ENCODE measurements at places on chromosomes 12 and 14. TPM values are rescaled to one million over a fixed set of nuclear protein-coding genes. Genes with fewer than 3 reads are reported as not detected.
A peak's percentile ranks its signal among the peaks of the same experiment; 100 is the strongest.

Gene ZNF891
- 1.0 TPM for total RNA-seq

Gene YARS2
- 23.7 TPM for total RNA-seq

Gene TMPRSS12
- not detected for total RNA-seq

DNA sequence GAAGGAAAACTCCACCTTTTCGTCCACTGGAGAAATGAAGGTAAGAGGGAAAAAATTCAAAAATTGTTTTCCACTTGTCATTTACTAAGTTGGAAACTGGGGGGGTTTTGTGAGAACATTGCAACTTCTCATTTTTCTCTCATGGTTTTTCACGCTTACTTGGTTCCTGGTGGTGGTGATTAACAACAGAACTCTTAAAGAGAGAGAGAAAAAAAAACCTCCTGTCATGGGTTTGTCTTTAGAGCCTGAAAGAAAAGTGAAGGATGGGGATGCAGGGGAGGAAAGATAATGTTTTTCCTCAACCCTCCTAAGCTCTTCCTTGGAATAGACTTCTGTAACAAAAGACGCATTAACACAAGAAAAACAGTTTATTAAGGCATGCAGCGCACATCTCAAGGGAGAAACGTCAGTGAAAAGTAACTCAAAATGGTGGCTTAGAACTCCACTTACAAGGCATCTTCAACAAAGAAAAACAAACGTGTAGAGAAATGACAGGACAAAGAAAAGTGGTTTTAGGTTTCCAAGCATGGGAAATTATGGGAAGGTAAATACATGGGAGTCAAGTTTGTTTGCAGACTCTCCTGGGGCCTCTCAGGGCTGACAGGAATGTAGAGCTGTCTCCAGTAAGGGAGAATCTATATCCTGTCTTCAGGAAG, 81.9 kb upstream of the ATF7IP start:
- H3K36me3 ChIP-seq: no peaks in the 10 kb centered on the region
- no peaks in the 10 kb centered on the region for H3K27me3 ChIP-seq
- H3K4me1 ChIP-seq: no peaks in the 10 kb centered on the region
- H3K27ac ChIP-seq: peak overlapping the region; percentile 51

- peaks cover 13% of the 10 kb centered on the region for H3K4me1 ChIP-seq
- no peak for DNase-seq
- no peak overlapping the region for H3K27ac ChIP-seq
- H3K4me3 ChIP-seq: no peak overlapping the region
Observed at GRCh38 chr14:100659345-100660001, 67.2 kb upstream of the DLK1 start.

DNA sequence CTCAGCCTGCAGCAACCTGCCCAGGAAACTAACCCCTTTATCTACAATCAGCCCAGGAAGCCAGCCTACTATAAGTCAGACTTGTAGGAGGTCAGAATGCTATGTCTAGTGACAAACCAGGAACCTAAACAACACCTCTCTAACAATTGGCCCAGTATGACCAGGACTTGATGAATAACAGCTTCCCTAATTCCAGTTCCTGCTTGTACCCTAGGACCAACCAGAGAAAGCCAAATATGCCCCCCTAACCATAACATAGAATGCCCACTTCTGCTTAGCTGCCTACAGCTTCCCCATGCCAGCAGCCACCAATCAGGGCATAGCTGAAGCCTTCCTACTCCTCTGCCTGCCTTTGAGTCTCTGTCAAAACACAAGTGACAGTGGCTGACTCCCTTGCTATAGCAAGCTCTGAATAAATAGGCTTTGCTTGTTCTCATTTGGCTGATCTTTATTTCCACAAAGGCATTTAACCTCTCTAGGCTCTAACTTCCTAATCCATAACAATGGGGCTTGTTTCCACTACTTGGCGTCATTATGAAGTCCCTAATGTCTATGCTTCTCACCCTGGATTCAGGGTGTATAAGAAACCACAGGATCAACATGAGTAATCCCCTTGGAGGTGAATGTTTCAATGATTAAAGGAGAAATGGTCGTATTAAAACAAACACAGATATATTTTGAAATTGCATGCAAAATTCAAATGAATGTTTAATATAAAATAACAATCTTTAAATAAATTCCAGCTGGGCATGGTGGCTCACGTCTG, 220.2 kb downstream of the ANO6 start:
- H3K27me3 ChIP-seq: no peaks in the 10 kb centered on the region
- H3K4me1 ChIP-seq: peaks cover 9% of the 10 kb centered on the region
- H3K36me3 ChIP-seq: peaks cover 17% of the 10 kb centered on the region
- DNase-seq: peak; percentile 68
- no peak overlapping the region for H3K27ac ChIP-seq

- H3K27me3 ChIP-seq: no peaks in the 10 kb centered on the region
- DNase-seq: no peak
- H3K27ac ChIP-seq: peak overlapping the region; percentile 77
- H3K4me1 ChIP-seq: peaks cover 97% of the 10 kb centered on the region
- H3K36me3 ChIP-seq: peaks cover 85% of the 10 kb centered on the region
- peak overlapping the region; percentile 64 for H3K4me3 ChIP-seq
Observed at GRCh38 chr12:123070267-123071081, 80.4 kb downstream of the PITPNM2 start.

GRCh38 chr14:21109377-21110138, 8.7 kb downstream of the TMEM253 start:
- no peak overlapping the region for H3K4me3 ChIP-seq
- no peak overlapping the region for H3K27ac ChIP-seq
- DNase-seq: no peak

DNA sequence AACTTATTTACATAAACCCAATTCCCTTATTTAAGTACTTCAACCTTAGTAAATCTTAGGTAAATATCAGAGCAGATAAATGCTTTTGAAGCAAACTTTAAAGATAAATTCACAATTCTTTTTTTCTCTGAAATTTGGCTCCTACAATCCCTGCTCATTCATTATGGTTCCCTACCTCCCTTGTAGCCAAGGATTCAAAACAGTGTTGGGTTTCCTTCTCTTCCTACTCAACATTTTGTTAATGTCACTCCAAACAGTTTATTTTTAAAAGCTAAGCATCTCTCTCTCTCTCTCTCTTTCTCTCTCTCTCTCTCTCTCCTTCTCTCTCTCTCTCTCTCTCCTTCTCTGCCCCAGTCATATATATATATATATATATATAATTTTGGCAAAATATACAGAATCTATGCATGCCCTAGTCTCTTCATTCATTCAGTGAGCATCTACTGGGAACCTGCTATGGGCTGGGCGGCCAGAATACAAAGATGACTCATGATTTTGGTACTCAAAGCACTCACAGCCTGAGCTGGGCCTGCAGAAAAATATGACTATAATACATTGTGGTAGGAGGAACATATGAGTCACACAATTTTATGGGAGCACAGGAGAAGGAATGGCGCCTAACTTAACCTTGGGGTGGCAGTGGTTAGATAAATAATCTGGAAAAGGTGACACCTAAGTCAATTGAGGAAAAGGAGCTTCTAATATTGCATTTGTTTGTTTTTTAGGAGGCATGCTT, 123.7 kb upstream of the DHRS4 start:
- no peaks in the 10 kb centered on the region for H3K27me3 ChIP-seq
- no peak overlapping the region for H3K27ac ChIP-seq
- peaks cover 2% of the 10 kb centered on the region for H3K4me1 ChIP-seq
- no peaks in the 10 kb centered on the region for H3K36me3 ChIP-seq
- DNase-seq: no peak
- no peak overlapping the region for H3K4me3 ChIP-seq

- DNase-seq: no peak
- H3K4me1 ChIP-seq: peaks cover 40% of the 10 kb centered on the region
- H3K4me3 ChIP-seq: no peak overlapping the region
- peaks cover 76% of the 10 kb centered on the region for H3K36me3 ChIP-seq
- H3K27me3 ChIP-seq: no peaks in the 10 kb centered on the region
Observed at GRCh38 chr12:121817648-121818043, 13.8 kb downstream of the SETD1B start.

DNA sequence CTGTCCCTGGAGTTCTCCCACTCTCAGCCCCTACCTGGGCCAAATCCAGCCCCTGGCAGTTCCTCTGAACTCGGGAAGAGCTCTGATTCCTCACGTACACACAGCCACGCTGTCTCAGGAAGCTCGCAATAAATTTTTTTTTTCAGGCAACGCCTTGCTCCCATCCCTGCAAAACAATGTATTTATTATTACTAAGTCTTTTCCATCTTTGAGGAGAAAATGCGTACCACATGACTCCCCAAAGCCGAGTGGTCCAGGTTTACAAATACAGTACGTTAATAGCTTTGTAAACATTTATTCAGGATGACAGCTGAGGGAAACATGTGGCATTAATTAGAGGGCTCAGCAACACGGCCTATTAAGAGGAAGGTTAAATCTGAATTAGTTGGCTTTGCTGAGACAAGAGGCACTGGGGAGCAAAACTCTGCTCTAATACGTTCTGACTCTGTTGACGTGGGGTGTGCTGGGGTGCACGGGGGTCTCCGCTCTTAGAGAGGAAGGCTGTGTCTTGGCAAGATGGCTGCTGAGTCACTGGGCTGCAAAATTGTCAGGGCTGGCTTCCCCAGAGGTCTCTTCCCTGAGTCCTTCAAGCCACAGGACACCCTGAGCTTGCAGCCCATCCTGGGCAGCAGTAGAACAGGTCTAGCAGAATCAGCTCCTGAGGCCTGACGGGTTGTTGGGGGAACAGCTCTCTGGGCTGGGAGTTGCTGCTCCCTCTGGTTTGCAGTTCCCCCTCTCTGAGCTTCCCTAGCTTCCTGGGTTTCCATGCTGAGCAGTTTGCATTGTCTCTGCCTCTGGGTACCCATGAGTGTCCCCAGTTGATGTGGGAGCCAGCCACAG, 185.2 kb upstream of the TBX3 start:
- H3K4me3 ChIP-seq: no peak overlapping the region
- H3K27me3 ChIP-seq: no peaks in the 10 kb centered on the region
- no peak overlapping the region for H3K27ac ChIP-seq
- no peaks in the 10 kb centered on the region for H3K4me1 ChIP-seq
- no peaks in the 10 kb centered on the region for H3K36me3 ChIP-seq
- no peak for DNase-seq

DNA sequence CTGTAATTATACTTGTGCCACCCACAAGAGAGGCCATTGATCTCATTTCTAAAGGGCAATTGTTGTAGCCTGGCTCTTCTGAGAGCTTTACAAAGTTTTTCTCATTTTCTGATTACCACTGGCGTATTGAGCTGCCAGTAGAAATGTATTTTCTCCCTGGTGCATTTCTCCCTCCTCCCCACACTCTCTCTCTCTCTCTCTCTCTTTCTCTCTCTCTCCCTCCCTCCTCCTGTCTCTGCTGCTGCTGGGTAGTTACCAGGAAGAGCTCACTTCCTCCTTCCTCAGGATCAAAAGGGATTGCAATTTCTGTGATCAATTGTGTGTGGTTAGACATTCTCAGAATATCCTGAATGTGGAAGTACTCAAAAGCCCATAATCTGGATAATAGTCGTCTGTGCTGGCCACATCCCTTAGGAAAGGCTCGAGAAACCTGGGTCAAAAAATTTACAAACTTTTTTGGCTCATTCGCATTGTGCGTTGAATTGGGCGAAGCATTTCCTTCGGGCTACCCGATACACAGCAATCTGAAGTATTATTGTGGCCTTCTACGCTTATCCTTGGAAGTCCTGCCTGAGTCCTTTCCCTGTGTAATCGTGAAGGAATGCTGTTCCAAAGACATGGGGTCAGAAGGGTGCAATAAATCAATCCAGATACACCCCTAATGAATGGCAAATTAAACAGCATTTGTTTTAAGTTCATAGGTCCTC, 254.8 kb downstream of the MSRB3 start:
- H3K4me3 ChIP-seq: no peak overlapping the region
- no peaks in the 10 kb centered on the region for H3K4me1 ChIP-seq
- no peak for DNase-seq

DNA sequence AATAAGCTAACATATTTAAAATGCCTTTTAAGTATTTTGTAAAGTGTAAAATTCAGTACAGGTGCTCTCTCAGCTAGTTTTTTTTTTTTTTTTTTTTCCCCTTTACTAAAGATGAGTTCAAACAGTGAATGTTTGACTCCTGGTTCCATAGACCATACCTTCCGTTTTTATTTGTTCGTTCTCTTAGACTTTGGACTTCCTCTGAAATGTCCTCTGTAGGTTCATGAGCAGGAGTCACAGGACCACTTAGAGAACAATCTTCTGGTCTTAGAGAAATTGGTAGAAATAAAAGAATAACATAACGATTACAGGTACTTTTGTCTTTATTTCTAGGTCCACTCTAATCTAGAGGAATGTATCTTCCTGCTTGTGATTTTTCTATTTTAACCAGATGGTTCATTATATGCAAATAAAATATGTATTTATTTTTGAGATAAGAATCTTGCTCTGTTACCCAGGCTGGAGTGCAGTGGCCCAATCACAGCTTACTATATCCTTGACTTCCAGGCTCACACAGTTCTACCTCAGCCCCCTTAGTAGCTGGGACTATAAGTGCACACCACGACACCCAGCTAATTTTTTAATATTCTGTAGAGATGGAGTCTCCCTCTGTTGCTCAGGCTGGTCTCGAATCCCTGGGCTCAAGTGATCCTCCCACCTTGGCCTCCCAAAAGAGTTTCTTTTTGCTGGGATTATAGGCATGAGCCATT, 25.8 kb downstream of the STYX start:
- no peak for DNase-seq
- no peaks in the 10 kb centered on the region for H3K36me3 ChIP-seq
- no peaks in the 10 kb centered on the region for H3K4me1 ChIP-seq
- no peaks in the 10 kb centered on the region for H3K27me3 ChIP-seq
- H3K4me3 ChIP-seq: no peak overlapping the region

GRCh38 chr12:94705676-94706075, 55.3 kb upstream of the TMCC3 start:
- H3K4me1 ChIP-seq: peaks cover 5% of the 10 kb centered on the region
- H3K27ac ChIP-seq: no peak overlapping the region
- DNase-seq: no peak
- H3K36me3 ChIP-seq: no peaks in the 10 kb centered on the region
